A549 treated with ZK216348 at 1 μM for 4 hours (cell line): ENCODE measurements at places on chromosomes 11 and 22. TPM values are rescaled to one million over a fixed set of nuclear protein-coding genes. Genes with fewer than 3 reads are reported as not detected.

Gene PLEKHB1
- 0.48 to 1.4 TPM (median 1.1 TPM) in 5 replicates for total RNA-seq

Gene MED15
- total RNA-seq: 34.6 to 63.6 TPM (median 54.0 TPM) in 5 replicates

Gene CCND1
- 157 to 270 TPM (median 221 TPM) in 5 replicates for total RNA-seq

Gene SMTNL1
- total RNA-seq: not detected in 5 replicates

Gene MIOX
- not detected in 5 replicates for total RNA-seq
